GM13976 (cell line): ENCODE measurements at places on chromosomes 7 and 10.
A peak's percentile ranks its signal among the peaks of the same experiment; 100 is the strongest.

- DNase-seq: no peak
Observed at GRCh38 chr10:9800571-9800970, 1217.1 kb upstream of the CELF2 start.

DNA sequence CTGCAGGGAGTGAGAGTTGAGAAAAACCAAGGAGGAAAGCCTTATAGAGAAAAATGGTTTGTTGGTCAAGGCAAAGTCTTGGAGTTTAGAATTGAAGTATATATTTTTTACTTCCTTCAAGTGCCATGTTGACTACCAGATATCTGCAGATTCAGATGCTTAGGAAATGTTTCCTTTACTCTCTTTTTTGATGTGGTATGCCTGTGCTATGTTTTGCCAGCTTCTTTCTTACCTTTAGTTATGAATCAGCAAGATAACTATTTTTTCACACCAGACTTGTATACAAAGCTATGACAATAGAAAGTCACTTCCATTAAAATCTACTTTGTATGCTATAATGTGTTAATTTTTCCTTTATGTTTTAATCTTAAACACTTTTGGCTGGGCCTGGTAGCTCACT lies 3.6 kb downstream of the R3HCC1L start:
- no peak for DNase-seq

DNA sequence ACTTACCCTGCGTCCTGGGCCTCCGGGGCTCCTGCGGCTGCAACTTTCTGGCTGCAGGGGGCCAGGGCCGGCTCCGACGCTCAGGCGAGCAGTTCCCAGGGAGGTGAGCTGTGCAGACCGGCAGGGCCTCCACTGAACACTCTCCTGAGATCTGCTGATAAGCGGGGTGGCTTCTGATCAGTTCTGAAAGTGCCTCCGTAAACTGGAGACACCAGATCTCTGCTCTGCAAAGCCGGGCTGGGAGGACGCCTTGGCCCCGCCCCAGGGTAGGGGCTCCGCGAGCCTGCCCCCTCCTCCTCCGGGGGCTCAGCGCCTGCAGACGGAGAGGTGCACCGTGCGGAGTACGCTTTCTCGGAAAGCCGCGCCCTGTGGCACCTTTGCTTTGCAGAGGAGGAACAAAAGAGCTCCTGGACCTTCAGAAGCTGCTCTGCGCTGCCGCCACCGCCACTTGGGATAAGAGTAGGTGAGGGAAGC lies 141.3 kb upstream of the VKORC1L1 start:
- DNase-seq: peak; percentile 24

- no peak for DNase-seq
Observed at GRCh38 chr10:127198721-127199120, 2.3 kb upstream of the INSYN2A start.

DNA sequence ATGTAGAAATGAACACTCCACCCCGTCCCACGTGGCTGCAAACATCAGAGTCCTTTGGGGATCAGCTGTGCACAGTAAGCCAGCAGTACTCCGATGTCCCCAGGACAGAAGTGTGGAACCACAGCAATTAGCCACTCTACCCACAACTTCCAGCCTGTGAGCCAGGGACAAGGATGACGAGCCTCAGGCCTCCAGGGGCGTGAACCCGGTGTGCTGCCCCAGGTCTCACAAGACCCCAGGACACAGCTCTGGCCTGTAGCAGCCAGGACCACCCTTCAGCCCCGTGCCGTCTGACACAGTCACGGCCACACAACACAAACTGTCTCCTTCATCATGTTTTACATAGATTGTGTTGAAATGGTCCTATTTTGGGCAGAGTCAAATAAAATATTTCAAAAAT lies 113.0 kb upstream of the DIP2C start:
- no peak for DNase-seq

DNA sequence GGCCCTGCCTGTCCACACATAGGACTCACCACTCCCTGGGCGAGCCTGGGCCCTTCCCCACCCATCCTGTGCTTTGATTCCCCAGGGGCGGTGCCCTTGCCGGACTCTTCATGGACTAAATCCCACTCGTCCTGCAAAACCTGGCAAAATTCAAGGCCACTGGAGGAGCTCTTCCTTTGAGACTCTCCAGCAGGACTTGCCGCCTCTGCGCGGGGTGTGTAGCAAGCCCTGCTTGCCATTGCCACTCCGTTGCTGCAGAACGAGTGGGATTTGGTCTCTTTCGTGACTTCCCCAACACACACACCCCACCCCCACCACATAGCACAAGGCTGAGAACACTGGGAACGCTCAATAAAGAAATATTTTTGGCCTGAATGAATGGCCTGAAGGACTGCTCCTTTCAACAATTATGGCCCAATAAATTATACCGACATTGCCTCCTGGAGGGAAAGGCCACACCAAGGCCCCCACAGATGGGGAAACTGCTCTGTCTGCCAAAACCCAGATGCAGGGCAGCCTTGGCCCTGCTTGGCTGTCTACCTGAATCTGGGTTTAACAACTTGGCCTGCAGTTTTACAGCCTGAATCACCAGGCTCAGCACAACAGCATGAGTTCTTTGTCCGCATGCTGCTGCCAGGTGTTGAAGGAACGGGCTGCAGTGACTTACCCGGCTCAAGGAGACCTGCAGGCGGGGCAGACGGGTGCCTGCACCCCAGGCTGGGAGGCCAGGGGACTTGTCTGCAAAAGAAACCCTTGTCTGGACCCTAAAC lies 72.8 kb upstream of the KAT6B start:
- no peak for DNase-seq

DNA sequence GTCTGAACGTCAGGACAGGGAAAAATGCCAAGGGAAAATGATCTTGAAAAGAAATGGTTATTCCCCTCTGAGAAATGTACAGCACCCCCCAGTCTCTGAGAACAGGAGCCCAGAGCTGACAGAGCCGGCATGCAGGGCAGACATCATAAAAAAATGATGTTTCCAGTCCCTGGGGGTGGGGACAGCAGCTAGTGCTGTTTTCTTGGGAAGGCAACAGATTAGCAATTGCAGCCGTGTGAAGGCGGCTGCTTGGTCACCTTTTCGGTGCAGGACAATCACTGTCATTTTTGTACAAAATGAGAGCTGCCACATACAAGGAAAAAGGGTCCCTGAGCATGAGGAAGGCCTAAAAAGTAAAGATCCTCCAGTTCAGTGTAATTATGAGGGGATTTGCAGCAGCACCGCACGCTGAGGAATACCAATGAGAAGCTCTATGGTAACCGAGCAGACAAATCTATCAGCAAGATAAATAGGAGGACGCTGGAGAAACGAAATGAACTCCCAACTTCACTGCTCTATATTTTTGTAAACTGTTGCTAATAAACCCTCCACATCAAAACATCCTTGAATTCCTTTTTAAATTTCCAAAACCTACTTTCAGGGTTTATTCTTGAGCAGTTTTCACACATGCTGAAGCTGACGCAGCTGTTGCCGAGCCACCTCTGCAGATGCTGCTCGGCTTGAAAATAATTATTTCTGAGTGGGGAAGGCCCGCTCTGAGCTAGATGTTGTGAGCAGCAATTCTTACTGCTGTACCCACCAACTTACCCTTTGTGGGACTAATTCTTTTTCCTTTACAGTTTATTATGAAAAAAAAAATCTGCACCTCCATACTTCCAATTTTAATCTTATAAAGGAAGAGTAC lies 98.2 kb upstream of the NEBL start:
- no peak for DNase-seq
